ENCODE measurements at places on chromosomes 11 and 22.
A peak's percentile ranks its signal among the peaks of the same experiment; 100 is the strongest.

GRCh38 chr11:29657709-29658108, 359.1 kb downstream of the KCNA4 start:
- DNase-seq = no peak

- DNase-seq = no peak
Observed at GRCh38 chr22:21009638-21010425, 5.1 kb upstream of the P2RX6 start.

DNA sequence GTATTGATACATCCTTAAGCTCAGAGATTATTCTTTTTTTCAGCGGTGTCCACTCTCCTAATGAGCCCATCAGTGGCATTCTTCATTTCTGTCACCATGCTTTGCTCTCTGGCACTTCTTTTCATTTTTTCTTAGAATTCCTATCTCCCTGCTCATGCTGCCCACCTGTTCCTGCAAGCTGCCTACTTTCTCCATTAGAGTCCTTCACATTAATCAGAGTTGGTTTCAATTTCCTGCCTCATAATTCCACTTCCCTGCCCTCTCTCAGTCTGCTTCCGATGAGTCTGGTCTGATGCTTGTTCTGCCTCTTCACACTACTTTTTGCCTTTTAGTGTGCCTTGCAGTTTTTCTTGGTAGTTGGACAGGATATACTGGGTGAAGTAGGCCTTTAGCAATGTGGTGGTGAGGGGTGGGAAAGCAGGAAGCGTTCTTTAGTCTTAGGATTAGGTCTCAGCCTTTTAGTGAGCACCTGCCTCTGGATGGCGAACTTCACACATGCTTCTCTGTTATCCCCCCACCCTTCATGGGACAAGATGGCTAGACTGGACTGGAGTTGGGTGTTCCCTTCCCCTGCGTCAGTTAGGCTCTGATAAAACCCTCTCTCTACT, 53.6 kb downstream of the CECR2 start:
- DNase-seq = no peak

DNA sequence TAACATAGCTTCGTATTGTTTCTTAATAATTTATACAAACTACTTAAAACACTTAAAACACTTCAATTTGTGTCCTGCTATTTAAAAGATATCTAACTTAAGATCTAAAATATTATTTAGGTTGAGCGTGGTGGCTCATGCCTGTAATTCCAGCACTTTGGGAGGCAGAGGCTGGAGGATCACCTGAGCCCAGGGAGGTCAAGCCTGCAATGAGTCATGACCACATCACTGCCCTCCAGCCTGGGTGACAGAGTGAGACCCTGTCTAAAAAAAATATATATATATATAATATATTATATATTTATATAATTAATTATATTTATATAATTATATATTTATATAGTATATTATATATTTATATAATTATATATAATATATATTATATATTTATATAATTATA, 4.2 kb upstream of the CTR9 start:
- DNase-seq = no peak

- no peak for DNase-seq
Observed at GRCh38 chr11:110711448-110711775, 825 bp downstream of the ARHGAP20 start.

DNA sequence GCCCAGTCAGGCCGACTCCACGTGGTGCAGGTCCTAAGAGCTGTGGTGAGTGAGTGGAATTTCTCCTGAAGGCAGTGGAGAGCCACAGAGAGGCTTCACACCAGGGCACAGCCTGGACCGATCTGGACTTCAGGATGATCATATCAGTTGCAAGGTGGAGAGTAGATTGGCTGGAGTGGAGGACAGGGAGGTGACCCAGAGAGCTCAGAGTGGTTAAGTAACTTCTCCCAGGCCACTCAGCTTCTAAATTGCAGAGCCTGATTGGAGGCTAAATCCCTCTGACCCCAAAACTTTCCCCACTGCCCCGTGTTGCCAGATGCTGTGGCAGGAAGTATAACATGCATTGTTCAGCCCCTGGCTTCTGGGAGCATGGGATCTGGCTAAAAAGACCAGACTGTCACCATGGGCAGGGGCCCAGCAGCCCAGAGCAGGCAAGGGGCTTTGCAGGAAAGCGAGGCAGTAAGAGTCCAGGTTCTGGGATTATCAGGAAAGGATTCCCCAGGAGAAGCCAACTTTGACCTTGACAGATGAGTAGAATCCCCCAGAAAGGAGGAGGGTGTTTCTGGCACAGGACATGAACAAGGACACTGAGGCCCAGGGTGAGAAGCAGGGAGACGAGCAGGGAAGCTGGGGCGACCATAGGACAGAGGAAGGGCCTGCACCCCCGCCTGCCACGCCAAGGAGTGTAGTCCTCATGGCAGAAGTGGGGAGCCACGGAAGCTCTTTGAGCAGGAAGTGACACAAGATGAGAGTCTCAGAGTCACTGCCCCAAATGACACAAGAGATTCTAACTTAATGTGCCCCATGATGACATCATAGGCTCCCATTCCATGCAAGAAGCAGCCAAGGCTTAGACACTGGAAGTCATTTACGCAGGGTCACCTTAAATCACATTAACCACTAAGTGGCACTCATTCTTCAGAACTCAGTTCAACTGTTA, 4.8 kb downstream of the SLC35C1 start:
- no peak for DNase-seq

DNA sequence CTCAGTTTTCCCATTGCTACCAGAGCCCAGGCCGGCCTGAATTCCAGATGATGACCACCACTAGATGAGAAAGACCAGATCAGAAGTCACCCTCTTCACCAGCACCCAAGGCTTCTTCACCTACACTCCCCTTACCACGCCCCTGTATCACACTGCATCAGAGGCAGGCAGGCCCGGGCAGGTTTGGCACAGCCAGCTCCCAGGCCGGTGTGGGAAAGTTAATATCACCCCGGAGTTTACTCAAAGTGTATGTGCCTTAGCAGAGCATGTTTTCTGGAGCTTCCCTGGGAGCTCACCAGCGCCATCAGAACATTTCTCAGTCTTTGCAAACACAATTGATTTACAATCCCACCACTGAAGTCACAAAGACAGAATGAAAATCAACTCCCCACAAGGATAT, 47.5 kb upstream of the POU2AF1 start:
- DNase-seq = no peak

DNA sequence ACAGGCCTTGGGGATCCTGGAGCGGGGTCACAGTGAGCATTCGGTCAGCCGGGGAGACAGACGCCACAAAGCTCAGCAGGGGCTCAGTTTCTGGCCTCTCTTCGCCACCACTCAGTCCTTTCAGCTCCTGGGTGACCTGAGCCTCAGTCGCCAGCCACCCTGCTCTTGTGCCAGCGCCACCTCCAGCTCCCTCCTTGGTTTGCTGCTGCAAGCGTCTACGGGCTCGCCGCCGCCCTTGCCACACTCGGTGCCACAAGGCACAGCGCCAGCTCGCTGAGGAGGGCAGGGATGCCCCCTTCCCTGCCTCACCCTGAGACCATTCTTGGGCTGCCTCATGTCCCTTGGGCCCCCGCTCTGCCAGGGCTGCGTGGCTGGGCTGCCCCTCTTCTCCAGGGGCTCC, 1.5 kb upstream of the EEF1G start:
- no peak for DNase-seq

DNA sequence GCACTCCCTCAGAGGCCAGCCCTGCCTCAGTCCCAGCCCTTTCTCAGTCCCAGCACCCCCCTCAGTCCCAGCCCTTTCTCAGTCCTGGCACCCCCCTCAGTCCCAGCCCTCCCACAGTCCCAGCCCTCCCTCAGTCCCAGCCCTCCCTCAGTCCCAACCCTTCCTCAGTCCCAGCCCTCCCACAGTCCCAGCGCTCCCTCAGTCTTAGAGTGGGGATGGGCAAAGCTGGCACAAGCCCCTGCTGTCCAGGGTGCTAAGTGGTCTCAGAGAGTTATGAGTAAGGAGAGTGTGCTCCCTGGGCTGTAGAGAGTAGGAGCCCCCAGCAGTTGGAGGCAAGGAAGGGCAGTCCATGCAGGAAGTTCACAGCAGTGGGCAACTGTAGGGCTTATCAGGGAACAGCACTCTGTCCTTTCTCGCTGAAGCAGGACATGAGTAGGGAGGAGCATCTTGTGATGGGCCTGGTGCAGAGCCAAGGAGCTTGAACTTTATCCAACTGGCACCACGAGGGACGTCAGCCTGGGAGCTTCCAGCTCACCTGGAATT, 51.4 kb upstream of the CRYBB3 start:
- no peak for DNase-seq

GRCh38 chr11:126403022-126403581, 47.6 kb downstream of the ST3GAL4 start:
- DNase-seq = no peak

- no peak for DNase-seq
Observed at GRCh38 chr11:34644669-34645406, 23.9 kb downstream of the EHF start.

DNA sequence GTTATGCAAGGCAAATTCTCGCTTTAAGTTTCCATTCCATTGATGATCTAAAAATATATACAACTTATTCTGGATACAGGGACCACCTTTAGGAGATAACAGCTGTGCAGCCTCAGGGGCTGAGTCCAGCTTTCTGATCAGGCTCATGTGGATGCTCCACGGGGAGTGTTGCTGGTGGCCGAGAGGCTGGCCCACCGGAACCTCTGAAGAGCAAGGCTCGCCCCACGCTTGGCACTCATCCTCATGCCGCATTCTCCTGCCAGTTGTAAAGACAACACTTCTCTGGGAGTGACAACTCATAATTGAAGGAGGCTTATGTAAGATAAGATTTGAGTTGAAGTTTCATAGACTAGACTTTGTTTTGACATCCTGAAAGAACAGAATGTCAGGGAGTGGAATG, 123.5 kb downstream of the MPPED1 start:
- DNase-seq = no peak

DNA sequence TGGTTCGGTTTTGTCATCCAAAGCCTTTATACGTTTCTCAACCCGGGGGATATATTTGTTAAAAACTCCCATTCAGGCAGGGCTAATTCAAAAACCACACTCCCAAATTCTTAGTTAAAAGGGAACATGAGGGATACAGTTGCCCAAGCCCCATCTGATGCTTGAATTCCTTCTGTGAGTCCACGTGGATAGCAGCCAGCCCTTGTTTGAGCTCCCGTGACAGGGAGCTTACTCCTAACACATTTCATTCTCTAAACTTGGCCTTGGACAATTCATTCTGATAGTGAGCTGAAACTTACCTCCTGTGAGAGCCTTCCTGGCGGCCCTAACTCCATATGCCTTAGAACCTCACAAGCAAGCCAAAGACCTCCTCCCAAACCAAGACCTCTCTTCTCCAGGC, 357.5 kb downstream of the TENM4 start:
- DNase-seq = no peak

- no peak for DNase-seq
Observed at GRCh38 chr11:62880231-62880802, 379 bp upstream of the SLC3A2 start.

DNA sequence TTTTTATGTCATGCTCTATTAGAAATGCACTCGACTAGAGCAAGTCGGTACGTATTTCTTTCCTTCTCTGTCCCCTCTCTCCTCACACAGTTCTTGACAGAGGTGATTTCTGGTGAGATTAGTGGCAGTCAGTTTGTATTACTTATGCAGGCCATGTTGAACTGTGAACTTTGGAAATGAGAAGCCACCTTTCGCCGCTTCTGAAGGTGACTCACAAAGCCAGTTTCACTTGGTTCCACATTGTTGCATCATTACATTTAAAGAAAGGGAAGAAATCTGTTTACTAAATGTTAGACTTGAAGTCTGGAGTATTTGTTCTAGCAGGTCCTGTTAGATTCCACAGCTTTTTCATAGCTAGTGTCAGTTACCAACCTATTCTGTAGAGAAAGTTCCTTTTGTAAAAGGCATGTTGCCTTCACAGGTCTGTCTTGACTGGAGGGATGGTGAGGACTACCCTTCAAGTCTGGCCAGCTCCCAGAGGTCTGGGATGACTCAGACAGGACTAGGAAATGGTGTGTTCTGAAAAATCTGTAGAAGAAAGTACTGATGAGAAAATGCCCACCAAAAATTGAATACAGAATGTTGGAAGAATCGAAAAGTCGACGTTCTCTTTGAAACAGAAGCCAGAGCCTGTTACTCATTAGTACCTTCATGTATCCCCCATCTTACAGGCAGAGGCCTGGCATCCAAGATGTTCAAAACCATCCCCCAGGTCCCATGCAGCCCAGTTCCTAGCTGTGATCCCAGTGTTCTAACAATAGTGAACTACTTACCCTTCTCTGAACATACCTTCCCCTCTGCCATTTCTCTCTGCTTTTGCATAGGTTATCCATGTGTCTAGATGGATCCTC, 181.4 kb downstream of the DBX1 start:
- DNase-seq = no peak

- DNase-seq = no peak
Observed at GRCh38 chr22:31451709-31452571, 37.7 kb downstream of the EIF4ENIF1 start.

GRCh38 chr11:64753380-64754123, 6.2 kb downstream of the PYGM start:
- DNase-seq = no peak

GRCh38 chr22:21865041-21865440, 2.4 kb downstream of the MAPK1 start:
- DNase-seq = no peak

DNA sequence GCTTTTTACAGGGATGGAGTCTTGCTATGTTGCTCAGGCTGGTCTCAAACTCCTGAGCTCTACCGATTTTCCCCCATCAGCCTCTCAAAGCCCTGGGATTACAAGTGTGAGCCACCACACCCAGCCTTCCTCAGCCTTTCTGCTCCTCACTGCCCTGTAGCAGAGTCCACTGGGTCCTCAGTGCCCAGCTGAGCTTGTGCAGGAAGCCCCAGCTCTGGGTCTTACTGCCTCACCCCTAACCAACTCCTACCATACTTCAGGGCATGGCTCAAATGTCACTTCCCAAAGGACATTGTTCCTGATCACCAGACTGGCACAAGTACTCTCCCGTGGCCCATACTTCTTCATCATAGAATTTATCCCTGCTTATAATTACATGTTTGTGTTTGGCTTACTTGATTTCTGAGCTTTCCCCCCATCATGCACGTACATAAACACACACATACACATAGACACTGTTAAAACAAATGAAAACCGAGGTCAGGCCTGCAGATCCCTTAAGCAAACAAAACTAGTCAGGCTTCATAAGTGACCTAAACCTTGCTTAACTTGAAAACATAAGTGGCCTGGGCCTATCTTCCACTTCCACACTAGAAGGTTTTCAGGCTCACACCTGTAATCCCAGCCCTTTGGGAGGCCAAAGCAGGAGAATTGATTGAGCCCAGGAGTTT, 14.0 kb upstream of the SLC43A3 start:
- no peak for DNase-seq

GRCh38 chr11:110988671-110989070, 256.9 kb upstream of the POU2AF2 start:
- DNase-seq = no peak

- peak; percentile 57 for DNase-seq
Observed at GRCh38 chr11:72012897-72013721, 14.4 kb downstream of the IL18BP start.

GRCh38 chr11:11498195-11498594, 123.6 kb downstream of the GALNT18 start:
- DNase-seq = no peak
